Stimulated activated CD8-positive, alpha-beta memory T cell treated with anti-CD3 and anti-CD28 coated beads, Interleukin-12 subunit alpha, Interleukin-12 subunit beta, amount 100 ng/mL, for 1 hour (primary cell): ENCODE measurements at places on chromosomes 5 and 9.

DNA sequence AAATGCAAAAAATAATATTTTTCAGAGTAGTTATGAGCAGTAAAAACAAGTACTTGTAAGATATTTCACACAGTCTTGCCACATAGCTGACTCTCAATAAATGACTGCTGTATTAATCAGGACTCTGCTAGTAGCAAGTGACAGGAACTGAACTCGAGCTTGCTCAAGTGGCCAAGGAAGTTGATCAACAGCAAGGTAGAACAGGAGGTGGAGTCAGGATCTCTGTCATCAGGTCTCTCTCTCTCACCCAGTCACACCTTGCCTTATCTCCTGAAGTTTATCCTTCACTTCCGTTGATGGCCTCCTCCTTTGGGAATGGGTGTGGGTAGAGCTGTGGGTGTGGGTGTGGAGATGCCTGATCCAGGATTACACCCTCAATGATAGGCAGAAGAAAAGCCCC is 107.0 kb downstream of the GPBP1 start:
- DNase-seq, result no peak

DNA sequence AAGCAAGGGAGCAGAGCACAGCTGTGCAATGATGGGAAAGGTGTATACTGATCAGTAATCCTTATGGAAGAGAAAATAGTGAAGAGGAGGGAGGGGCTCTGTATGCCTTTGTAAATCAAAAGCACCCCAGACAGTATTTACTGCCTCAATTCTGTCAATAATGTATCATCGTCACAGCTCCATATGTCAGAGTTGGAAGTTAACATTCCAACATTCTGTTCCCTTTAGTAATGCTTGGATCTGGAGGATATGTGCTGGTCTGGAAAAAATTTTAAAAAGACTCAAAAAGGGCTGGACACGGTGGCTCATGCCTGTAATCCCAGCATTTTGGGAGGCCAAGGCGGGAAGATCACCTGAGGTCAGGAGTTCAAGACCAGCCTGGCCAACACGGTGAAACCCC is 310.4 kb downstream of the ACTL7B start:
- no peak for DNase-seq

- DNase-seq, result no peak
Measured at GRCh38 chr9:34984049-34984448, 5.5 kb upstream of the DNAJB5 start.

GRCh38 chr5:107979291-107979690 is 308.6 kb upstream of the EFNA5 start:
- no peak for DNase-seq

DNA sequence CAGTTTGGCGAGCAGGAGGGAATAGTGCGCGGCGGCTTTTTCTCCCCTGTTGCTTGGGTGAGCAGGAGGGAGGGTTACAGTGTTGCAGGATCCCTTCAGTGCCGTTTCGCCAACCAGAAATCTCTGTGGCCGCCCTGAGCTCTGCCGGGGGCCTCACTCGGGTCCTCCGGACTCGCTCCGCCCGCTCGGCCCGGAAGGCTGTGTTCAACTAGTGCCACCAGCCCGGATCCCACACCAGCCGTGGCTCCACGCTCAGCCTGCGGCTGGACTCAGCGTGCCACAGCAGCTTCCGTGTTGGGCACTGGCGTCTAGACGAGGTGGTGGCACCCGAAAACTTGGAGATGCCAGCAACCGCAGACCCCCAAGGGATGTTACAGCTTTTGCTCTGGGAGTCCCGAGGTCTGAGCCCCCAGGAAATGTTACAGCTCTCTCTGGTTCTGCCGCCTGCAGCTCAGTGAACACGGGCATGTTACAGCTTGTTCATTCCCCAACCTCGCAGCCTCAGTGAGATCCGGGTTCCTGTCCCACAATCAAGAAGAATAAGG is 16.0 kb upstream of the OR13C9 start:
- no peak for DNase-seq
